ENCODE measurements at places on chromosomes 12 and 14. TPM values are rescaled to one million over a fixed set of nuclear protein-coding genes. Genes with fewer than 3 reads are reported as not detected.

Gene SOX5
- total RNA-seq: 56.8 TPM

Gene A2M
- 325 TPM for total RNA-seq

Gene ANKRD33
- not detected for total RNA-seq

Gene NFE2
- not detected for total RNA-seq

Gene NDUFB1
- total RNA-seq: 64.2 TPM

Gene ABHD4
- 38.2 TPM for total RNA-seq

Gene HVCN1
- 13.0 TPM for total RNA-seq

Gene RPGRIP1
- total RNA-seq: not detected

Gene HHIPL1
- total RNA-seq: 2.4 TPM

Gene SLC6A12
- 2.6 TPM for total RNA-seq

Gene JAG2
- total RNA-seq: 2.5 TPM

Gene KRT85
- not detected for total RNA-seq

Gene NEUROD4
- total RNA-seq: not detected

Gene LMNTD1
- not detected for total RNA-seq

Gene MYF6
- not detected for total RNA-seq

Gene KLRK1
- total RNA-seq: 2.6 TPM

Gene ANO2
- total RNA-seq: 69.3 TPM

Gene RNU4-1
- under 0.01 TPM for total RNA-seq

Gene OTOGL
- total RNA-seq: 0.66 TPM

Gene GEMIN2
- total RNA-seq: 13.9 TPM

Gene KRT82
- not detected for total RNA-seq

Gene TEAD4
- 13.4 TPM for total RNA-seq

Gene REP15
- not detected for total RNA-seq

Gene CORO1C
- 320 TPM for total RNA-seq

Gene TMEM19
- 20.7 TPM for total RNA-seq

Gene SLC25A47
- not detected for total RNA-seq

Gene MYH6
- total RNA-seq: not detected

Gene DEGS2
- total RNA-seq: 0.94 TPM

Gene SRRM4
- not detected for total RNA-seq

Gene SYCP3
- total RNA-seq: not detected

All from subcutaneous adipose tissue (tissue), 4 donors.